Fibroblast of the aortic adventitia (primary cell): ENCODE measurements at places on chromosomes 16 and 17.

DNA sequence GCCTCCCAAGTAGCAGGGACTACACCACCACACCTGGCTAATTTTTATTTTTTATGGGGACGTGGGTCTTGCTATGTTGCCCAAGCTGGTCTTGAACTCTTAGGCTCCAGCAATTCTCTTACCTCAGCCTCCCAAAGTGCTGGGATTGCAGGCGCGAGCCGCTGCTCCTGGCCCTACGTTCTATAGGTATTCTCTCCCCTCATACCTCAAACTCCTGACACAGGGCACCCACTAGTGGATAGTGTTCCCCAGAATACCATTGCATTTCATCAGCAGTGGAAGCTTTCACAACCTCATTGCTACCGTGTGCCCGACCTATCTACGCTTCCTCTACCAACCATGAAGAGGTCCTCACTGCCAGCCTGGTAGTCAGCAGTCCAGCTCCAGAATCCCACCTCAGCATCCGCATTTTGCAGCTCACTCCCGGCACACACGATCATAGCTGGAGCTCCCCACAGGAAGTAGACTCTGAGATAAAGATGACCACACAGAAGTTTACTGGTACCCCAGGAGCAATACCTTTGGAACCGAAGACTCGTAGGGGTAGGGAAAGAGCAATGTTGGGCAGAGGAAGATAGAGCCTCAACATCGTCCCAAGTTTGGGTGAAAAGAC is 9.3 kb downstream of the CTRB2 start:
- no peak for DNase-seq

GRCh38 chr16:17252701-17253100 is 218.1 kb downstream of the XYLT1 start:
- DNase-seq: no peak

DNA sequence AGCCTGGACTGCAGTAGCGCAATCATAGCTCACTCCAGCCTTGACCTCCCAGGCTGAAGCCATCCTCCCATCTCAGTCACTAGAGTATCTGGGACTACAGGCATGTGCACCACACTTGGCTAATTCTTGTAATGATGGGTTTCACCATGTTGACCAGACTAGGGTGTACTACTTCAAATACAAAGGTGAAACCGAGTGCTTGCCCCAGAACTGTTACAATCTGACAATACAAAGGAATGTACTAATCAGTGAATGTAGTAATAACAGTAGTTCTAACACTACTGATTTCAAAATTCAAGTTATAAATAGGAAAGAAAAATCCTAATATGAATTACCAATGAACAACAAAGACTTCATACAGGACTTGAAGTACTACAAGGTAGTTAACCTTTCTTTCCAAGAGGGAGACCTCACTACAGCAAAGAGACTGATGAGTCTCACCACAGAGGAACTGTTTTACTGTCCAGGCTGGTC is 24.4 kb downstream of the CRK start:
- no peak for DNase-seq

DNA sequence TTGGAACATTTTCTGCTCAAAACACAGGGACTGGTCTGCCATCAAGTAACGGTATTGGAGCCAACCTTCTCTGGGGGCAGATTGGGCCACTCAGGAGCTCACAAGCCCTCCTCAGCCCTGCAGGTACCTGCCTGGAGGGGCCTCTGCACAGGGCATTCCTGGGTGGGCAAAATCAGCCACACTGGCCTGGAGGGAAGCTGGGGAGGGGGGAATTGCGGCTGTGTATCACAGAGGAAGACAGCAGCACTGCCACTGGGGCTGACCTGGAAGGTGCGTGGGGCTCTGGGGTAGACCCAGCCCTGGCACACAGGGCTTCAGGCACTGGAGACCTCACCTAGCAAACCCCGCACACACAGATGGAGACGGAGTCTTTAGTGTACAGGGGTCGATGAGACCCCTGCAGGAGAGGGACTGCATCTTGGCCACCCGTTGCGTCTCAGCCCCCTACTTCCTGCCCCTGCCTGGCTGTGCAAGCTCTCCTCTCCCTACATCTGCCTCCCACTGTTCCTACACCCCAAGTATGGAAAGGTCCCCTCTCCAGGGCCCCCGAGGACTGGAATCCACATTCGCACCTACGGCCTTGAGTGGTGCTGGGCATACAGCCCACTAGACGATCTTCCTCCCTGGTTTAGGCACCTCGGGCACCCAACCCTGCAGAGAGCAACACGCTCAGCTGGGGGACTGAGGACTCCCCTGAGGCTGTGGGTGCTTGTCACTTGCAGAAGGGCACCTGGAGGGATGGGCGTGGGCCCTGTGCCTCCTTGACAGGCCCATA is 7.1 kb upstream of the SRRM2 start:
- no peak for DNase-seq

DNA sequence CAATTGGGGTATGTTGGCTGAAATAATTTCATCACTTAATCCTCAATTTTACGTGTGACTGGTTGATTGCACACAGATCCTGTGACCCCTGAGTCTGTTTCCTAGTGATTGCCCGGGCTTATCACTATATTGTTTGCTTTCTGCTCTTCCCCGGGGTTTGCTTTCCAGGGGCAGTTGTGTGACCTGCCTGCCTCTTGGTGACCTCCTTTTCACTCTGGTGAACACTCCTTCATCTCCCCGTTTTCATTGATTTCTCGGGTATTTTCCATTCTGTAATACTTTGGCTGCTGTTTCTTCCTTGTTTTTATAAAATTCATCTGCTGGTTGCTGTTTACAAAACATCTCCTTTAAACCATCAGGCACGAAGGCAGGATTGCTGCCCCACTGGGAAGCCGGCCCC is 36.0 kb downstream of the NTN1 start:
- DNase-seq: no peak

GRCh38 chr16:30750201-30750600 is 2.0 kb downstream of the PHKG2 start:
- no peak for DNase-seq

DNA sequence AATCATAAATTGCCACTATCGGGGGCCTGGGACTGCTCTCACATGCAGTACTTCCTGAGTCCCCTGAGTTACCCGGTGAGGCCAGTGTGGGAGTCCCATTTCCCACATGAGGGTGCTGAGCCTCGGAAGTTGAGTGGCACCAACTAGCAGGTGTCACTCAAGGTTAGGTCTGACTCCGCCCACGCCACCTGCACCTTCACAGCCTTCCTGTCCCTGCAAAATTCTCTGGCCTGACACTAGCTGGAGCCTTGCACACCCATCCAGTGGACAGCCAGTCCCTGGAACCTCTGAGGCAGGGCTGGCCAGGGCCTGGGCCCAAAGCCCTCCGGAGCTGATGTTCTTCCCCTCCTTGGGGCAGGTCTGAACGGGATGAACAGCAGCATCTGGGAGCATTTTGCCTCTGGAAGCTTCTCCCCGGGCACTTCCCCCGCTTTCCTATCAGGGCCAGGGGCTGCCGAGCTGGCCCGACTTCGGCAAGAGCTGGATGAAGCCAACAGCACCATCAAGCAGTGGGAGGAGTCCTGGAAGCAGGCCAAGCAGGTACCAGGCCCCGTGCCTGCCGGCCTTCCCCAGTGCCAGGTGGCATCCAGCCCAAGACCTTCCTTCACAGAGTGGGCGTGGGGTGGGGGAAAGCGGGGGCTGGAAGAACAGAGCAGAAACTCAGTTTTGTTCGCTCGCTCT is 21.9 kb downstream of the UNC13D start:
- no peak for DNase-seq

GRCh38 chr17:4573669-4574068 is 10.7 kb upstream of the SMTNL2 start:
- DNase-seq: no peak

DNA sequence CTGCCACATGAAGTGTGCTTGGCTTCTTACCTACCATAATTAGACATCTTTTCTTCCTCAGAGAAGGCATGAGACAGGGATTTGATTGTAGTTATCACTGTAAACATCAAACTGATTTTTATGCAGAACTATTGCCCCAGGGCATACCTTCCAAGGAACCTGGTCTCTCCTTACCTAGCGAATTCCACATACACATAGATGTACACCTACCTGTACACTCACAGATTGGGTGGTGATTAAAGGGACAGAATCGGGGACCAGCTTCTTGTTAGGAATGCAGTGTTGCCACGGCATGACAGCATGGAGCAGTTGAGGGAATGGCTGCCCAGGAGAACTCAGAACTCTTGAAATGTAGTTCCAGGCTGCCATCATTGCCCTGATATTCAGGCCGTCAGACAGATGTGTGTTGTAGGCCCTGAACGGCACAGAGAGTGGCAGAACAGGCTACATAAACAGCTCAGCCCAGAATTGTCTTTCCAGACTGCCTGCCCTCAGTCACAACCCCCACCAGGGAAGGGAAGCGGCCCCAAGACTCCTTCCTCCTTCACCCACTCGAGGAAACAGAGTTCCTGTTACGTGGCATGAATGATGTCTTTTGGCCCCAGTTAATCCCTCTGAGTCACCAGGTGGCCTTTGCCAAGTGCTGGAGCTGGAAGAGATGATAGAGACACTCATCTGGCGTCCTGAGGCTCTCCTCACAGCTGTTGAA is 17.8 kb upstream of the NAGLU start:
- DNase-seq: peak; percentile 99

DNA sequence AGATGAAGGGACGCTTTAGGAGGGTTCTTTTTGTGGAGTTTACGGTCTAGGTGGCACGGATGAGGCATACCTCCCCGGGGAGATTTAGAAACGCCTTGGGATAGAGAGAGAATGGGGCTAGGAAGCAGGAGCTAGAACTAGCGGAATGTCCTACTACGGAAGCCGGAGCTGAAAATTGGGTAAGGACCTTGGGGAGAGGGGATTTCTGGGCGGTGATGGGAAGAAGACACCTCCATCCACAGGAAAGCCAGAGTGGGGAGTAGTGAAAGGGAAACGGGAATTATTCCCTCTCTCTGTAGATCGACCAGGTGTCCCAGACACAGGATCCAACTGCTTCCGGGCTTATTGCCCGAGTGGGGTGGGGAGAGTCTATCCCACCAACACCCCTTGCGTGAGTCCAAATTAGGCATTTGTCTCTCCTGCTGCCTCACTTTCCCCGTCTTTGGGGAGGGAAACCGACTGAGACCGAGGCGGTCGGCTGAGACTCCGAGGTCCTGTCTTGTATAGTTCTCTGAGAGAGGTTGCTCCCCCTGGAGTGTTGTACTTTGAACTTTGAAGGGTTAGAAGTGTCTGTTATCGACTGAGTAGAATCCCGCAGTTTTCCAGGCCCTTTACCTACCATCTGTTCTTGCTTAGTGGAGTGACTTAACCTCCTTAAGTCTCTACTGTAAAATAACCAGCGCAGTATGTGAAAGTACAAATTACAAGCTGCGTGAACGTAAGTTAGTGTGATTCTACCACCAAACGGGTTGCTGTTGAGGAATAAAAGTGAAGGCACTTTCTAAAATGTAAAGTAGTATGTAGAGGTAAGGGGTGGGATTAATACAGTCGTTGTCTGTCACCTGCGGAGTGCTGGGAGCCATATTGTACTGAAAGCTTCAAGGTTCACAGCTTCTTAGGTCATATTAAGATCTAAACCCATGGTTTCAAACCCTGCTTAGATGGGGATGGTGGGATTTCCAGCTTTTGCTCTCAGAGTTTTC is 1.0 kb downstream of the RSPRY1 start:
- peak; percentile 43 for DNase-seq

DNA sequence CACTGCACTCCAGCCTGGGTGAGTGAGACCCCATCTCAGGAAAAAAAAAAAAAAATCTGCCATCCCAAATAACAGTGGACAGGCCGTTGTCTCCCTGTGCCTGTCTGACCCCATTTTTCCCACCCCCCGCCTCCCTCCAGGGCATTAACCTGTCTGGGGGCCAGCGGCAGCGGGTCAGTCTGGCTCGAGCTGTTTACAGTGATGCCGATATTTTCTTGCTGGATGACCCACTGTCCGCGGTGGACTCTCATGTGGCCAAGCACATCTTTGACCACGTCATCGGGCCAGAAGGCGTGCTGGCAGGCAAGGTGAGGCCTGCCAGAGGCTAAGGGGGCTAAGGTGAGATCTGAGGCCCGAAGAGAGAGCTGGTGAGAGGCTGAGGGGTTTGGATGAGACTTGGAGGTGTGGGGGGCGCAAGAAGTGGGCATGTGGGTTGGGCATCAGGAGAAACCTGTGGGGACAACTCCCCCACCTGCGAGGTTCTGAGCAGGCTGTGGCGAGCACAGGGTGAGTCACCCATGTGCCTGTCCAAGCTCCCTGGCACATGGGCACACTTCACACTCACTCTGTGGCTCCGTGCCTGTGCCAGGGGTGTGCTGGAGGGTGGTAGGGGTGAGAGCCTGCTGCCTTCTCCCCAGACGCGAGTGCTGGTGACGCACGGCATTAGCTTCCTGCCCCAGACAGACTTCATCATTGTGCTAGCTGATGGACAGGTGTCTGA is 34.7 kb downstream of the ANKRD40 start:
- DNase-seq: no peak

GRCh38 chr16:65016754-65017153 is 105.1 kb downstream of the CDH11 start:
- no peak for DNase-seq

- no peak for DNase-seq
These were observed 29.3 kb upstream of the ELAC2 start for GRCh38 chr17:13047011-13047606.

DNA sequence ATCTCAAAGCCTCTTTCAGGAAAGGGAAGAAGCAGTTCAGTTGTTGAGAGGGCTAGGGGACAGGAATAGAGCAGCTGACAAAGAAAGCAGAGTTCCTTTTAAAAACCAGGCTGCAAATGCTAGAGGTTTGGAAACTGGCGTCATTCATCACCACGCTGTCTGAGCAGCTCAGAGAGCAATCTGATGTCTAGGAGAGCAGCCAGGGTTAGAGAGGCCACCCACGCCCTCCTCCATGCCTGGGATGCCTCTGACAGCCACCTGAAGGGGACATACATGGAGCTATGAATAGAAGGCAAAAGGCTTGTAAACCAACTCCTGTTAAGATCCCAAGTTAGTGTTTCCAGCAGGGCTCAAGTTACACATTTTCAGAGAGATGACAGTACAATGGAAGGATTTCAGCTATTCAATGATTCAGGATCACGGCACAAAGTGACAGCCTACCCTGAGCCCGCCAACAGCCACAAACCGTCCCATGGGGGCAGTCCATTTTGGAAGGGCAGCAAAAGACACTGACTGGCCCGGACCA is 12.4 kb downstream of the RAB5C start:
- DNase-seq: peak; percentile 57

GRCh38 chr16:74725651-74726455 is 25.2 kb upstream of the MLKL start:
- no peak for DNase-seq

DNA sequence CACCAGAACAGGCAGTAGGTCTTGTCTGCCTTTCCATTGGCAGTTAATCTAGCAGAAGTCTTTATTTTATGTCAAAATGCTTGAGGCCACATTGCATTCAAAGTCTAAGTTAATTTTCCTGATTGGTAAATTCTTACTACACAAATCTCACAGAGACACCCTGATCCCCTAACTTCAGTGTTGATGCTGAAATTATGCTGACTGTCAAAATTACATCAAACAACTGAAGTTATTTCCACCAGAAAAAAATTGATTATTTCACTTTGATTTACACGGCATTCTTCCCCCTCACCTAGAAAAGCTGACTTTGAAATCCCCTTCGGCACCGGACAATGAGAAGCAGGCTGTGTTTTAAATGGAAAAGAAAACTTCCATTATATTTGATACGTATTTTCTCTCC is 99.1 kb downstream of the MAF start:
- no peak for DNase-seq
